ENCODE measurements at places on chromosomes 7 and 10. TPM values are rescaled to one million over a fixed set of nuclear protein-coding genes. Genes with fewer than 3 reads are reported as not detected.

- no peak overlapping the region for H3K4me3 ChIP-seq
- H3K27me3 ChIP-seq: no peaks in the 10 kb centered on the region
- no peaks in the 10 kb centered on the region for H3K36me3 ChIP-seq
- no peaks in the 10 kb centered on the region for H3K4me1 ChIP-seq
- no peak overlapping the region for H3K27ac ChIP-seq
- no peak for DNase-seq
Measured at GRCh38 chr10:65894379-65894778, 1031.5 kb upstream of the LRRTM3 start.

DNA sequence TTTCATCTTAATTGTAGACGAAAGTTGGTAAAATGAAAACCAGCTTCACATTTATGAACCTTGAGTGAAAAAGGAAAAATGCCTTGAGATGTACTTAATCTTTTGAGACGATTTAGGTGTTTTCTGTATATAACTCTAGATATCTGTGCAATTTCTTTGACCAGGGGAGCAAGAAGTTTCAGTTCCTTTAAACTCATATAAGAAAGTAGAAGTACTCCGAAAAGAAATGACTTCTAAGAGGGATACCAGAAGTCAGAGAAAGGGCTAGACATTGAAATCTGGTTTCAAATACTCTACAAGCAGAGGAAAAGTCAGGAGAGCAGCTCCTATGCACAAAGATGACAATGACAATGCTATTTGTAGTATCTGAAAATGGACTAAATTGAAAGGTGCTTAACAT, 303.7 kb downstream of the BAMBI start:
- H3K27ac ChIP-seq: no peak overlapping the region
- H3K36me3 ChIP-seq: no peaks in the 10 kb centered on the region
- H3K4me3 ChIP-seq: no peak overlapping the region
- H3K27me3 ChIP-seq: no peaks in the 10 kb centered on the region
- peaks cover 4% of the 10 kb centered on the region for H3K4me1 ChIP-seq

- no peak overlapping the region for H3K4me3 ChIP-seq
- H3K27ac ChIP-seq: no peak overlapping the region
- H3K4me1 ChIP-seq: no peaks in the 10 kb centered on the region
- H3K27me3 ChIP-seq: no peaks in the 10 kb centered on the region
- no peaks in the 10 kb centered on the region for H3K36me3 ChIP-seq
Measured at GRCh38 chr7:20447021-20447650, 116.4 kb downstream of the ITGB8 start.

DNA sequence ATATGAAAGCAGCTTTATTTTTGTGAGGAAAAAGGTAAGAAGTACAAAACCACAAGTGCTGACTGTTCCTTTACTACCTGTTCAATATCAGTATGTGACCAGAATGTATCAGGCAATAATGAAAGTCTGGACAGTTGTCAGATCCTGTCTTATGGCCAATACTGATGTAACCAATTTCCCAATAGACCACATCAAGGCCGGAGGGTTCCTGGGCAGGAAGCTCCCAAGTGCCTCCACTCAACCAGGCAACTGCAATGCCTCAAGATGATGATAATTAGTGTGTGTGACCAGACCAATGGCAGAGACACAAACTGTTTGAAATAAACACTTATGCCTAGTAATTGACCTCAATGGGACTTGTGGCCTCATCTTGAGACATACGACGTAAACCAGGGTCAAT, 149.4 kb upstream of the ASAH2 start:
- no peak overlapping the region for H3K4me3 ChIP-seq
- no peak overlapping the region for H3K27ac ChIP-seq
- H3K36me3 ChIP-seq: no peaks in the 10 kb centered on the region
- peaks cover 3% of the 10 kb centered on the region for H3K4me1 ChIP-seq
- H3K27me3 ChIP-seq: no peaks in the 10 kb centered on the region

The VPS37D gene
- 1.8 TPM for total RNA-seq

The RBP4 gene
- 9.4 TPM for total RNA-seq

Measured in aorta (tissue), 5 donors.